ENCODE measurements at places on chromosomes 1 and 21.

- DNase-seq = no peak
These were observed 315.4 kb downstream of the DSCAM start for GRCh38 chr21:40531431-40532110.

DNA sequence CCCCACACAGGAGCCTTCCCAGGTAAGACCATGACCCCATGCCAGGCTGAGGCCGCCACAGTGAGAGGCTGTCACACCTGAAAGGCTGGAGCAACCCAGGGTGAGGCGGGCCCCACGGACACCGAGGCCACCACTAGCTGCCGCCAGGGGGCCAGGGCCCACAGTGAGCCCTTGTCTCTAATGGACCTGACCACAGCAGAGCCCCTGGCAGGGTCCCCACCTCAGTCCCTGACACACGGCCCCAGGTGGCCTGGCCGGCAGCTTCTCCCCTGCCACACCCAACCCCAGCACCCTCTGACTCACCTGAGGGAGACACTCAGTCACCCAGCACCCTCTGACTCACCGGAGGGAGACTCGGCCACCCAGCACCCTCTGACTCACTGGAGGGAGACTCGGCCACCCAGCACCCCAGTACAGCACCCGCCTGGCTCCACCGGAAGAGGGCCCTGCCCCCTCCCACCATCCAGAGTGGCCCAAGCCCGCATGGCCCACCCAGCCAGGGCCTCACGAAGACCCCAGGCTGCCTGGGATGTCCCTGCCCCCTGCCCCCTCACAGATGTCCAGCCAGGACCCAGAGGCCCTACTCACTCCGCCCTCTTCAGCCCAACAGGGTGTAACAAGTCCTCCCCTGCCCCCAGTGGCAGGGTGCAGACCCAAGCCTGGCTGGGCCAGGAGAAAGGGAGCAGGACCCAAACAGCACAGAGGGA, 4.4 kb downstream of the DVL1 start:
- DNase-seq = no peak

- no peak for DNase-seq
These were observed 43.0 kb upstream of the EGLN1 start for GRCh38 chr1:231465051-231465450.

GRCh38 chr1:247551721-247552120, 2.8 kb downstream of the GCSAML start:
- no peak for DNase-seq

GRCh38 chr1:183580281-183580682, 10.0 kb downstream of the NCF2 start:
- no peak for DNase-seq

- no peak for DNase-seq
These were observed 21.8 kb downstream of the TRPM2 start for GRCh38 chr21:44375281-44375651.

- DNase-seq = no peak
These were observed 497.3 kb downstream of the NEGR1 start for GRCh38 chr1:71785000-71785399.

GRCh38 chr21:25790122-25790877, 55.5 kb downstream of the GABPA start:
- DNase-seq = peak; percentile 74

DNA sequence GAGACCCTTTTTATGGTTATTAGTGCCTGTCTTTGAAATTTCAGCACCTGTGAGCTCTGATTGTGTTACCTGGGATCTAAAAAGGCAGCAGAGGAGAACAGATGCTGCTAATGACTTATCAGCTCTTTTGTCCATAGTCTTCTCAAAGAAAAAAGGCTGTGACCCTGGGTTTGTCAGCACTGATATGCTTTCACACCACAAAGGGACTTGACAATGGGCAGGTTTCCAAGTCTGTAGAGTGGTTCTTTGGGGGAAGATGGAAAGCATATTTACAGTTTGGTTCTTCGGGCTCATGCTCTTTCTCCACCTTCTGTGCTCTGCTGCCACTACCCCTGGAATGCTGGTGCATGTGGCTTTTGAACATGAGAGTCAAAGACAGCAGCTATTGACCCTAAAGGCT, 32.0 kb downstream of the DNAJC6 start:
- peak; percentile 79 for DNase-seq

- DNase-seq = no peak
These were observed 162.5 kb upstream of the B3GALT2 start for GRCh38 chr1:193348769-193349535.

DNA sequence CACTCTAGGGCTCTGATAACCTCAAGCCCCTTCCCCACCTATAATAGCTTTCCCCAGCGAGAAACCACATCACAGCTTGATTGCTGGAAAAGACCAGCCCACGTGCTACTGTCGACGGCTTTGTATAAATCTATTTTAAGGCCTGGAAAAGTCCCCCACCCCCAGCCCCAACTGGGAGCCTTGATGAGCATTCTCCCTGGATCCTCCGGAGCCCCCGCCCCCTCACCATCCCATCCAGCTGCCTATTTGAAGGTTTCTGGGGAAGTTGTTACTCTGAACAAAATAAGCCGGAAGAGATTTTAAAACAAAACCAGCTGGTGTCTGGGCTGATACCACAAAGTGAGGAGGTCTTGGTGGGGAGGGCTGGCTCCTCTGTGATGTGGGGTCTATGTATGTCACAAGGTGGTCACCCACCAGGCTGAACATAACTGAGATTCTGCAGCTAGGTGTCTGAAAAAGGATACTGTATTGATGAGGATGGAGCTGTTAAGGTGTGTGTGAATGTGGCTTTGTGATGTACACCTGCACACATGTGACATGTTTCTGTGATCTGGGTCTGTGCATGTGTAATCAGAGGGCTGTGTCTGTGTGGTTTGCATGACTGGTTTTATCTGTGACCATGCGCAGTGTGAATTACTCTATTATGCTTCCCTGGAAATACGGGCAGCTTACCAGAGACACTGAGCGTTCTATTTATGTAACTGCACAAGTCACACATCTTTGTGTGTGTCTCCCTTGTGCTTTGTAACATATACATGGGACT, 25.0 kb downstream of the RIMS3 start:
- DNase-seq = no peak

- no peak for DNase-seq
These were observed 1483.5 kb downstream of the MRPL39 start for GRCh38 chr21:24123785-24124184.

DNA sequence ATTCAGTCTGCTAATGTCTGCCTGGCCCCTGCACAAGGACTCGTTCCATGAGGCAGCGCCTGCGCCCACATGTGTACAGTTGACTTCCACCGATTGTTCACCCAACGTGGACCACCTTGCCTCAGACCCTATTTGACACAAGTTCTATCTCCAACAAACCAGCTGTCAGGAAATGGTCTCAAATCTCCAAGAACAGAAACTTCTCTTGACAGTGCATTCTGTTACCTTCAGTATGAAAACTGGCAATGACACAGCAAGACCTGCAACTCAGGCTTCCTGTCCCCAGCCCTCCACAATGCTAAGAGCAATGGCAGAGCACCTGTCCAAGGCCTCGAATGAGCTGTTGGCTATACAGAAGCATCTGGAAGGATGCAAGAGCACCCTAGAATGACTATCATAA, 102.3 kb upstream of the CLDN14 start:
- no peak for DNase-seq

GRCh38 chr1:229093238-229093540, 177.7 kb upstream of the RAB4A start:
- no peak for DNase-seq

GRCh38 chr1:218739426-218739825, 394.3 kb downstream of the TGFB2 start:
- no peak for DNase-seq

DNA sequence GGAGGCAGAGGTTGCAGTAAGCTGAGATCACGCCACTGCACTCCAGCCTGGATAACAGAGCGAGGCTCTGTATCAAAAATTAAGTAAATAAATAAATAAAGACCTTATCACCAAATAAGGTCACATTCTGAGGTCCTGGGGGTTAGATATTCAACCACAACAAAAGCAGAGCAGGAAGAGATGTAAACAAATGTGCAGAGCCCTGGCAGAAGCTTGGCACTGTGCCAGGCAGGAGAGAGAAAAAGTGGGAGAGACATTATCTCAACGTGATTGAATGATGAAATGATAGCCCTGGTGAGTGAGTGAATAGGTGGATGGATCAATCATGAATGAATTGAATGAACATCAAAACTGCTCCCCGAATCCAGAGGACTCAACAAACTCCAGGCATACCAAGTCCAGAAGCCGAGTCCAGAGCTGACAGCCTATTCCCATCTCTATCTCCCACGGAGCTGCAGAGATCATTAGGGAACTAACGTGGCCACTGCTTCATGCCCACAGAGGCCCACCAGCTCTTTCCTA, 150.7 kb downstream of the TOMM20 start:
- DNase-seq = peak; percentile 10

DNA sequence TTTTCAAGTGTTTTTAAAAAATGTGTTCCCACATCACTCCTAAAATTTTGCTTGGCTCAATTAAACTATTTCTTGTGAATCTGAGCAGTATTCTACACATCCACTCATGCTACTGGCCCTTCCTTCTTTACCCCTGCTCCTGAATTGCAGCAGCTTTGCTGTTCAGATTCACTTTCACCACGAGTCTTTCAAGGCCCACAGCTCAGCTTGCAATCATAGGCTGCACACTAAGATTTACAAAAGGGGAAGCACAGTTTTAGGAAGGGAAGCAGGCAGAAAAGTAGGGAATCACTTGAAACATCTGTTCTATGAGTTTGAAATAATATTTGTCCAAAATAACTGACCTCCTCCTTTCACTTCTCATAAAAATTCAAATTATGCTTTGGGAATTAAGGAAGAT, 70.9 kb upstream of the EDEM3 start:
- DNase-seq = no peak

- DNase-seq = no peak
These were observed 120.3 kb upstream of the COL6A1 start for GRCh38 chr21:45861156-45861870.

GRCh38 chr21:41168391-41169257, 664 bp downstream of the BACE2 start:
- DNase-seq = peak; percentile 64

- DNase-seq = no peak
These were observed 425 bp upstream of the TADA1 start for GRCh38 chr1:166876540-166876838.

GRCh38 chr1:8104278-8105236, 78.4 kb upstream of the ERRFI1 start:
- no peak for DNase-seq

DNA sequence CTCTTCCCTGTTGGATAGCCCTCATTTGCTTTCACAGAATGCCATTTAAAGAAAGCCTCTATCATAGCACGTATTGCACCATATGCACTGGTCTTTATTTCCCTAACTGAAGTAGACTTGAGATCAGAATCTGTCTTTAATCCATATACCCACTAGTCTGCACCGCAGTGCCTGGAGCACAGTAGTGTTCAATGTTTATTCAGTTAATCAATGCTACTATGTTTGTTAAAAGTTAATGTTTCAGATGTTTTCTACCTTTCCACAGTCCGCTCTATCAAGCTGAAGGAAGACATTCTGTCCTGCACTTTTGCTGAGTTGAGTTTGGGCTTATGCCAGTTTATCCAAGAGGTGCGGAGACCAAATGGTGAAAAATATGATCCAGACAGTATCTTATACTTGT, 139.2 kb downstream of the ZMYM4 start:
- DNase-seq = no peak

DNA sequence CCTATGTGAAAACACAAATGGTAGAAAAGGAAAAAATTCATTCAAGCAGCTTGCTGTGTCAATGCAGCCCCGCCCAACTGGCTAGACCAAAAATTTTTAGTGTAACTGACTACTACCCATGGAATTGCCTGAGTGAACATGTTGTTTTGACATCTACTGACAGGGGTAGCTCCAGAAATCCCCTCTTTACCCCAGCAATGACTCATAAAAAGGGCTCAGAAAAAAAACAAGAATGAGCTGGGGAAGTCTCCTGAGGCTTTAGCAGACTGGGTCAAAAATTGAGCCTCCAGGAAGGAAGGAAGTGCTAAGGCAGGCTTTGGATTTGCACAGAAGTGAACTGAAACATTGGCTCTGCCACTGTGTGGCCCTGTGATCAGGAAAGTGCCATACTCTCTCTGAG, 24.4 kb upstream of the FGGY start:
- no peak for DNase-seq

- DNase-seq = peak; percentile 42
These were observed 12.3 kb upstream of the GJA8 start for GRCh38 chr1:147890177-147890790.

DNA sequence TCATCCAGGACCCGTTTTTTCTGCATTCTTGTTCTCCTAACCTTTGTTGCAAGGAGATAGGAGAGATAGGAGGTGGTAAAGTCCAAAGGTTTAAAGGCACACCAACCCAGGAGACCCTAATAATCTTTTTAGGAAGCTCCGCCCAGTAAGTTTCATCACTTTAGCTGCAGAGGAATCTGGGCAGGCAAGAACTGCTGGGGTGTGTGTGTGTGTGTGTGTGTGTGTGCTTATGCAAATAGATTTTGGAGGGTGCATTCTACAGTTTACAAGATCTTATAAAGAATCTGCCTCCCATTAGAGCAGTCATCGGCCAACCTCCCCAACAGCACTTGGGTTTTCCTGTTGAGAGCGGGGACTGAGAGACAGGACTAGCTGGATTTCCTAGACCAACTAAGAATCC, 3.9 kb upstream of the IL10 start:
- DNase-seq = no peak

GRCh38 chr1:247212012-247212411, 40.2 kb upstream of the ZNF124 start:
- no peak for DNase-seq

- DNase-seq = no peak
These were observed 37.2 kb upstream of the ETS2 start for GRCh38 chr21:38768471-38769063.

- no peak for DNase-seq
These were observed 1.2 kb downstream of the CROCC start for GRCh38 chr1:16922885-16923431.

GRCh38 chr1:78143152-78143551, 97.4 kb downstream of the GIPC2 start:
- DNase-seq = no peak

- no peak for DNase-seq
These were observed 41.5 kb downstream of the SPATA46 start for GRCh38 chr1:162335126-162335525.

DNA sequence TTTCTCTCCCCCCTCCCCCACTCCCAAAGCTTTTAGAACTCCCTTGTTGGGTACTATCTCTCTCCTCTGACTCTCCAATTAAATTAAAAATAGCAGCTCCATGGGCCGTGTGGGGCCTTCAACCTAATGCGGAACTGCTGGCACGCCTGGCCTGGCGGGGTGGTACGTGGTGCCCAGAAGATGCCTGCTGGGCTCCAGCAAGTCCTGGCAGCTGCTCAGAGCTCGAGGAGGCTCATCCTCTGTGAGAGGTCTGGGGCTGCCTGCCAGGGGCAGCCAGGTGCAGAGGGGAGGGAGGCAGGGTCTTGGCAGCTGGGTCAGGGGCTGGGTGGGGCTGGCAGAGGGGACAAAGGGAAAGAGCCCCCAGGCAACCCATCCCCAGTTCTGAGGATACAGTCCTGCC, 74.4 kb downstream of the ACTL8 start:
- DNase-seq = peak; percentile 93

- no peak for DNase-seq
These were observed 17.6 kb upstream of the SFPQ start for GRCh38 chr1:35210321-35211119.

DNA sequence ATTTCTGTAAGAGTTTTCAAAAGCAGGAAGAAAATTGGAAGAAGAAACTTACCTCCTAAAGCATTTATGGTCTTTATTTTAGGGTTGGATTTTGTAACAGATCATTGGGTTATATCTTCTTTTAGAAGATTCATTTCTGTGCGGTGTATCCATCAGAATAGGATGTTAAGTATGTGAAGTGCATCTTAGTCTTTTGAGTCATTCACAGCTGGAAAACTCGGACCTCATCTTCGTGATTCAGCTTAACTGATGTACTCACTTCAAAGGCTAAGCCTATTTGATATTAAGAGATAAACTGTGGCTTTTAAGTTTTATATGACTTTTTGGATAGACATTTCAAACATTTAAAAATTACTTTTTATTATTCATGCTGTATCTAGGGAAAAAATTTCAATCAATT, 56.3 kb downstream of the GIPC2 start:
- DNase-seq = no peak

Measured in NCI-H1105 treated with DMSO at 0.1 percent for 48 hours (cell line).